WTC11 (cell line): ENCODE measurements at places on chromosomes 1 and 21. TPM values are rescaled to one million over a fixed set of nuclear protein-coding genes. Genes with fewer than 3 reads are reported as not detected.

GRCh38 chr1:244820131-244820530 lies 15.3 kb upstream of the COX20 start:
- no peaks in the 10 kb centered on the region for H3K27me3 ChIP-seq
- DNase-seq: no peak
- no peak overlapping the region for H3K4me3 ChIP-seq
- peaks cover 24% of the 10 kb centered on the region for H3K36me3 ChIP-seq

- H3K4me1 ChIP-seq: no peaks in the 10 kb centered on the region
- H3K36me3 ChIP-seq: peaks cover 11% of the 10 kb centered on the region
- H3K4me3 ChIP-seq: no peak overlapping the region
- DNase-seq: no peak
Measured at GRCh38 chr21:38211321-38211720, 45.5 kb upstream of the KCNJ15 start.

- no peak for DNase-seq
- H3K27ac ChIP-seq: peak overlapping the region; percentile 87; the same call in 1 of the 2 replicates
- H3K4me1 ChIP-seq: peaks cover 11% of the 10 kb centered on the region; the same call in 1 of the 2 replicates
- peaks cover 55% of the 10 kb centered on the region for H3K36me3 ChIP-seq
Measured at GRCh38 chr1:30977105-30977504, 68.5 kb upstream of the SDC3 start.

GRCh38 chr1:6117624-6118023 lies 62.5 kb downstream of the CHD5 start:
- no peak overlapping the region for H3K4me3 ChIP-seq
- DNase-seq: no peak
- H3K36me3 ChIP-seq: no peaks in the 10 kb centered on the region
- no peaks in the 10 kb centered on the region for H3K4me1 ChIP-seq

DNA sequence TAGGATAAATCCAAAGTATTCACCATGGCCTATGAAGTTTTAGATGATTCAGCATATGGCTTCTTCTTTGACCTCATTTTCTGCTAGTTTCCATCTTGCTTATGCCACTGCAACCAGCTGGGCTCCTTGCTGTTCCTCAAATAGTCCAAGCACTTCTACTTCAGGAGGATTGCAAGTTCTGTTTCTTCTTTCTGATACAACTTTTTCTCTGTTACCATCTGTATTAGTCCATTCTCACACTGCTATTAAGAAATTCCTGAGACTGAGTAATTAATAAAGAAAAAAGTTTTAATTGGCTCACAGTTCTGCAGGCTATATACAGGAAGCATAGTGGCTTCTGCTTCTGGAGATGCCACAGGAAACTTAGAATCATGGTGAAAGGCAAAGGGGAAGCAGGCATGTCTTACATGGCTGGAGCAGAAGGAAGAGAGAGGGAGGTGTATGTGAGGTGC lies 20.3 kb downstream of the PTGS2 start:
- H3K4me1 ChIP-seq: peaks cover 12% of the 10 kb centered on the region
- H3K27ac ChIP-seq: no peak overlapping the region
- H3K36me3 ChIP-seq: peaks cover 4% of the 10 kb centered on the region
- DNase-seq: no peak
- H3K4me3 ChIP-seq: no peak overlapping the region
- H3K27me3 ChIP-seq: no peaks in the 10 kb centered on the region

GRCh38 chr1:205438213-205439158 lies 16.6 kb upstream of the LEMD1 start:
- H3K27ac ChIP-seq: no peak overlapping the region; the same call in 1 of the 2 replicates
- peak; percentile 63 for DNase-seq
- no peaks in the 10 kb centered on the region for H3K36me3 ChIP-seq
- H3K27me3 ChIP-seq: peaks cover 46% of the 10 kb centered on the region

DNA sequence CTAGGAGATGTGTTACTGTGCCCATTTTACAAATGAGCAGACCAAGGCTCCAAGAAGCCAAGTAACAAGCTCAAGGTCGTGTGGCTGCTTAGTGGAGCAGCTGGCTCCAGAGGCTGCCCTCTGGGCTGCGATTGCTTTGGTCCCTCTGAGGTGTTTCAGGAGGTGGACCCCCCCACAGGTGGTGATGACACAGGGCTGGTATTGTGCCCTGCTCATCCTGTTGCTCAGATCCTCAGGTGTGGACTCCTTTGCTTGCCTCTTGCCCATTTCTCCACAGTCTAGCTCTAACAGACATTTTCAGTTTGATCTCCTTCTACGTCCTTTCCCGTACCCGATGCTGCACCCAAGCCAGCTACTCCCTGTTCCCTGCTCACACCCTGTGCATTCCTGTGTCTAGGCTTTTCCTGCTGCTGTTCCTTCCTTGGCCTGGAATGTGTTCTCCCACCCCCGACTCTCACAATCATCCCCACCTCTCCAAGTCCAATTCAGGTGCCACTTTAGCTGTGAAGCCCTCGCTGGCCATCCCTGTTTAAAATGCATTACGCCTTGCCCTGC lies 28.1 kb upstream of the GRHL3 start:
- H3K4me3 ChIP-seq: no peak overlapping the region
- DNase-seq: no peak
- peaks cover 41% of the 10 kb centered on the region for H3K4me1 ChIP-seq
- H3K27me3 ChIP-seq: peaks cover 5% of the 10 kb centered on the region; the same call in 1 of the 2 replicates

- peaks cover 12% of the 10 kb centered on the region for H3K36me3 ChIP-seq
- H3K4me1 ChIP-seq: peaks cover 4% of the 10 kb centered on the region; the same call in 1 of the 2 replicates
- no peak overlapping the region for H3K27ac ChIP-seq
Measured at GRCh38 chr1:81443288-81443687, 357.4 kb upstream of the ADGRL2 start.

DNA sequence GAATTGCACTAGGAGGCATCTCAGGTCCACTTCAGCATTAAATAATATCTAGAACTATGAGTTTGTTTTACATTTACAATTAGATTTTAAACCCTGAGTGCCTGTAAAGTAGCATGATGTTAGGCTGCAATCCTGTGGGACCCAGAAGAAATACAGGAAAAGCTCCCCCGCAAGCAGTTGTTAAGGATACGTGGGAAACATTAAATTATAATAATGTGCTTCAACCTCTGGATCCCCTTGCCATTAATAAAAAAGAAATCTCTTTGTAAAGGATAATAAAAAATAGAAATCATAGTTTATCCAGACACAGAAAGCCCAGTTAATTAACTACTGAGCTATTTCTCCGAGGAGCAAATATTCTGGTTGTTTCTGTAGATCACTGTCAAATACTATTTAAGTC lies 106.0 kb downstream of the PCNX2 start:
- peaks cover 48% of the 10 kb centered on the region for H3K36me3 ChIP-seq
- H3K27me3 ChIP-seq: no peaks in the 10 kb centered on the region
- no peak overlapping the region for H3K27ac ChIP-seq
- 0 out of 2 replicates have a peak, but pooled peaks cover 1% of the 10 kb centered on the region for H3K4me1 ChIP-seq

GRCh38 chr1:19234224-19234623 lies 17.1 kb downstream of the EMC1 start:
- peaks cover 71% of the 10 kb centered on the region for H3K36me3 ChIP-seq
- no peak overlapping the region for H3K27ac ChIP-seq
- DNase-seq: no peak
- no peaks in the 10 kb centered on the region for H3K4me1 ChIP-seq

DNA sequence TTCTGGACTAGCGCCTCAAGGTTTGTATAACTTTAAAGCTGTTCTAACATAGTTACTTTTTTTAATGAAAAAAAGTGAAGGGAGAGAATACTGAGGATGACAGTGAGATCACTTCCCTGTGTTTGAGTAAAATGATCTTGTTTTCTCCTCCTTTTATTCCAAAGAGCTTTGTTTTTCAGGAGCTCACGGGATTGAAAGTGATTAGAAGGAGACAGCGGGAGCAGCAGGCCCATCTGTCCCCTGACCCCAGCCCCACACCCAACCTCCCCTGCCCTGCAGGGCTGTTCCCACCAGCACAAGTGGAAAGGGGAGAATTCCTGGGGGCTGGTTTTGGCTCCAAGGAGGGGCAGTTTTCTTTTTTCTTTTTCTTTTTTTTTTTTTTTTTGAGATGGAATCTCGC lies 2.1 kb upstream of the DNMT3L start:
- no peak for DNase-seq
- H3K4me3 ChIP-seq: no peak overlapping the region
- no peaks in the 10 kb centered on the region for H3K27me3 ChIP-seq
- H3K4me1 ChIP-seq: peaks cover 4% of the 10 kb centered on the region

DNA sequence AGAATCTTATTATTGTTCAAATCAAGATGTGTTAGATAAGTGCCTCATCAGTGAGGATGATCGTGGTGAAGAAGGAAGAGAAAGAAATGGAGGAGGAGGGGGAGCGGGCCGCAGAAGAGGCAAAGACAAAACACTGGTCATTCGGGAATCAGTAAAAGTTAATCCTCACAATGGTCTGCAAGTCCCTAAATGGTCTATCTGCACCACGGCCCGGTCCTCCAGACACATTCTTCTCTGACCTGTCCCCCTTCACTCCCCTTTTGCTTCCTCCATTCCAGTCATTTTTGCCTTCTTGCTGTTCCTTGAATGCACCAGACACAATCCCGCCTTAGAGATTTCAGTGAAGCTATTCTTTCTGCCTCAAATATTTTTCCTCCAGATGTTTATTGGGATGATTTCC lies 240.1 kb upstream of the ADGRL2 start:
- no peak overlapping the region for H3K4me3 ChIP-seq
- H3K27ac ChIP-seq: peak overlapping the region; percentile 3; the same call in 1 of the 2 replicates
- H3K4me1 ChIP-seq: peaks cover 11% of the 10 kb centered on the region
- peaks cover 2% of the 10 kb centered on the region; the same call in 1 of the 2 replicates for H3K27me3 ChIP-seq
- H3K36me3 ChIP-seq: no peaks in the 10 kb centered on the region

DNA sequence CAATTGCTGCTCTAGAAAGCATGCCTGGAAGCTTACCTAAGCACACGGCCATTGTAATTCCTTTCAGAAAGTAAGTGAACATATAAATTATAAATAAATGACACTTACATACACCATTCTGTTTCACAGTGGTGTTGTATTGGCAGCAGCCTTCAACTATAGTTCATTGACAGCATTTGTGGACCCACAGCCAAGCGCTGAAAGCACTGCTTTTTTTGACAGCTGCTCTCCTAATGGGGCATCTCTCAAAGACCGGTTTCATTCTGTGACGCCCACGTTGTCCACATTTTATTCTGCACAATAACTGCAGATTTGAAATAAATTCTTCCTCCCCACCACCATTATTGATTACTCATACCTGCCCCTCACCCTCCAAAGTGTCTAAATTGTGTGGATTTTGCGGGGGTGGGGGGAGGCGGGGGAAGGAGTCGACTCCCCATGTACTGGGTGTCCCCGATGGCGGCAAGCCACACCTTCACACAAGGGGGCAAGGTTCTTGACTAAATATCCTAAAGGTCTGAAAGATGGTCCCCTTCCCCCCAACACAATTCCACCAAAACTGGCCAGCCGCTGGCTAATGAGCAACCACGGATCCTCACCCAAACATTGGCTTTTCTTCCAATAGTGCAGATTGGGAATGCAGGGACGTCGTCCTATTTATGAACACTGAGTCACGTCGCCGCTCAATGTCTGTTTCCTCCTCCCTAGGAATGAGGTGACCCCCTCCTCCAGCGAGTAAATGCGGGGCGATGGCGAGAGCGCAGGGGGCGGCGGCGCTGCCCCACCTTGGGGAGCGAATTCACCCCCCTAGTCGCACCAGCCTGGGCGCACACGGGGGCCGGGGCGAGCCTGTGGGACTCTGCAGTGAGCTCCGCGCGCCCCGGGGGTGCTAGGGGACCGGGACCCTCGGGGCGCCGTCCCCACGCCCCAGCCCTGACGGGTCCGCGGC lies 960 bp downstream of the RCAN1 start:
- peaks cover 44% of the 10 kb centered on the region for H3K27me3 ChIP-seq
- no peaks in the 10 kb centered on the region for H3K36me3 ChIP-seq
- peaks cover 7% of the 10 kb centered on the region; the same call in 1 of the 2 replicates for H3K4me1 ChIP-seq
- no peak overlapping the region for H3K27ac ChIP-seq

DNA sequence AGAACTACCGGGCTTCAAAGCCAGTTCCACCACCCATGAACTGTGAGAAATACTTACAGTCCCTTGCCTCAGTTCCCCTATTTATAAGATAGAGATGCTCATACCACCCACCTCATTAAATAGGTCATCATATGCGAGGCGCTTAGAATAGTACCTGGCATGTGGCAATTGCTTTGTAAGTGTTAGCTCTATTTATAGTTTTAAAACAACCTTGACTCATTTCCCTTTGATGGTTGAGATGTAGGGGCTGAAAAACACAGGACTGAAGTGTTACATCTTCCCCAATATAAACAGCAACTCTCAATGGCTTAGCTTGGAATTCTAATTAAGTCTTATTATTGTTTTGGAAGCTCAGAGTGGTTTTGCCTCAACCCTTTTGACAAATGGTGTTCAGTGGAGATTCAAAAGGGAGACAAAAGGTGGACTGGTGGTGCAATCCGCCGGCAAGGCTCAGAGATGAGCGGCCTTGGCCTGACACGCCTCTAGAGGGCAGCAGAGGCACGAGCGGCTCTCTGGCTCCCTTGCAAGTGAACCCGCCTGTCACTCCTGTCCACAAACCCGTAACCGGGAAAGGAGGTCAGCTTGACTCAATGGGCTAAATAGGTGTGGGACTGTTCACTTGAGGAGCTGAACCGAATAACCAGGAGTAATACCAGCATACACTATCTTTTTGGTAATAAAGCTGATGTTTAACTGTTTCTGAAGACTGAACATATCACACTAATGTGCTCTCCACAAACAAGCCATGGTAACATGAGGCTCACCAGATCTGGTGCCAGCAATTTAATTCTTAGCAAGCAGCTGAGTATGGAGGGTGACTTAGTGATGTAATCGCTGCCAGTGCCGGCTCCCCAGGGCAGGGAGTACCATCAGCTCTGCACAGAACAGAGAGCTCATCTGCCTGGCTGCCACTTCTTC lies 19.5 kb upstream of the SMYD2 start:
- H3K27ac ChIP-seq: no peak overlapping the region
- no peaks in the 10 kb centered on the region for H3K36me3 ChIP-seq

GRCh38 chr1:77168358-77168757 lies 50.9 kb downstream of the PIGK start:
- H3K4me3 ChIP-seq: no peak overlapping the region
- DNase-seq: no peak
- no peaks in the 10 kb centered on the region for H3K27me3 ChIP-seq
- H3K4me1 ChIP-seq: peaks cover 8% of the 10 kb centered on the region
- H3K27ac ChIP-seq: no peak overlapping the region

- H3K27ac ChIP-seq: no peak overlapping the region
- H3K4me1 ChIP-seq: no peaks in the 10 kb centered on the region
- no peak overlapping the region for H3K4me3 ChIP-seq
- peaks cover 3% of the 10 kb centered on the region; the same call in 1 of the 2 replicates for H3K27me3 ChIP-seq
- no peak for DNase-seq
Measured at GRCh38 chr1:152225678-152226077, 1.7 kb upstream of the HRNR start.

GRCh38 chr21:29656504-29657239 lies 283.1 kb downstream of the GRIK1 start:
- H3K27ac ChIP-seq: peak overlapping the region; percentile 20; the same call in 1 of the 2 replicates
- H3K4me3 ChIP-seq: no peak overlapping the region
- peaks cover 10% of the 10 kb centered on the region for H3K4me1 ChIP-seq
- no peak for DNase-seq
- H3K36me3 ChIP-seq: peaks cover 5% of the 10 kb centered on the region; the same call in 1 of the 2 replicates

GRCh38 chr1:1783320-1783719 lies 5.0 kb upstream of the NADK start:
- H3K27me3 ChIP-seq: no peaks in the 10 kb centered on the region
- H3K4me1 ChIP-seq: peaks cover 34% of the 10 kb centered on the region
- no peak for DNase-seq
- H3K36me3 ChIP-seq: peaks cover 29% of the 10 kb centered on the region
- peak overlapping the region; percentile 55 for H3K4me3 ChIP-seq
- H3K27ac ChIP-seq: peak overlapping the region; percentile 46

GRCh38 chr1:239288820-239289554 lies 97.4 kb upstream of the CHRM3 start:
- H3K36me3 ChIP-seq: peaks cover 20% of the 10 kb centered on the region
- H3K27ac ChIP-seq: no peak overlapping the region
- peaks cover 47% of the 10 kb centered on the region for H3K4me1 ChIP-seq
- H3K27me3 ChIP-seq: 0 out of 2 replicates have a peak, but pooled peaks cover 4% of the 10 kb centered on the region

KCNE1 gene
- 0.16 to 0.37 TPM (median 0.37 TPM) in 3 replicates for total RNA-seq

CLDN19 gene
- total RNA-seq: 8.1 to 15.9 TPM (median 14.7 TPM) in 3 replicates

DMRTA2 gene
- total RNA-seq: not detected in 3 replicates

PAPPA2 gene
- total RNA-seq: 0.27 to 0.74 TPM (median 0.60 TPM) in 3 replicates

GJA8 gene
- not detected in 3 replicates for total RNA-seq

SERBP1 gene
- 531 to 543 TPM (median 533 TPM) in 3 replicates for total RNA-seq

SLC9C2 gene
- total RNA-seq: not detected in 3 replicates

KCNJ15 gene
- total RNA-seq: 0.14 to 0.57 TPM in 2 of 3 replicates, not detected in the other
